ENCODE measurements at places on chromosomes 6 and 20. TPM values are rescaled to one million over a fixed set of nuclear protein-coding genes. Genes with fewer than 3 reads are reported as not detected.

GRCh38 chr20:25056690-25057233, 1.2 kb downstream of the ACSS1 start:
- H3K27me3 ChIP-seq, result no peaks in the 10 kb centered on the region
- peaks cover 51% of the 10 kb centered on the region for H3K4me1 ChIP-seq
- peak overlapping the region; percentile 71 for H3K4me3 ChIP-seq

DNA sequence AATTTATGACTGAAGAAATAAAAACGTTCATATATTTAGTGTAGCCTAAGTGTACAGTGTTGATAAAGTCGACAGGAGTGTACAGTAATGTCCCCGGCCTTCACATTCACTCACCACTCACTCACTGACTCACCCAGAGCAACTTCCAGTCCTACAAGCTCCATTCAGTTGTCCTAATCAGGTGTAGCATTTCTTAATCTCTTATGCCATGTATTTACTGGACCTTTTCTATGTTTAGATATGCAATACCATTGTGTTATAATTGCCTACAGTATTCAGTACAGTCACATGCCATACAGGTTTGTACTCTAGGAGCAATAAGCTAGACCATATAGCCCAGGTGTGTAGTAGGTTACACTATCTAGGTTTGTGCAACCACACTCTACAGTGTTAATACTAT, 610.2 kb upstream of the NOX3 start:
- H3K4me1 ChIP-seq, result no peaks in the 10 kb centered on the region
- no peaks in the 10 kb centered on the region for H3K36me3 ChIP-seq
- no peaks in the 10 kb centered on the region for H3K27me3 ChIP-seq
- H3K4me3 ChIP-seq, result no peak overlapping the region

- no peak overlapping the region for H3K4me3 ChIP-seq
- DNase-seq, result no peak
- no peaks in the 10 kb centered on the region for H3K4me1 ChIP-seq
These were observed 583.8 kb downstream of the CDH26 start for GRCh38 chr20:60541991-60542390.

DNA sequence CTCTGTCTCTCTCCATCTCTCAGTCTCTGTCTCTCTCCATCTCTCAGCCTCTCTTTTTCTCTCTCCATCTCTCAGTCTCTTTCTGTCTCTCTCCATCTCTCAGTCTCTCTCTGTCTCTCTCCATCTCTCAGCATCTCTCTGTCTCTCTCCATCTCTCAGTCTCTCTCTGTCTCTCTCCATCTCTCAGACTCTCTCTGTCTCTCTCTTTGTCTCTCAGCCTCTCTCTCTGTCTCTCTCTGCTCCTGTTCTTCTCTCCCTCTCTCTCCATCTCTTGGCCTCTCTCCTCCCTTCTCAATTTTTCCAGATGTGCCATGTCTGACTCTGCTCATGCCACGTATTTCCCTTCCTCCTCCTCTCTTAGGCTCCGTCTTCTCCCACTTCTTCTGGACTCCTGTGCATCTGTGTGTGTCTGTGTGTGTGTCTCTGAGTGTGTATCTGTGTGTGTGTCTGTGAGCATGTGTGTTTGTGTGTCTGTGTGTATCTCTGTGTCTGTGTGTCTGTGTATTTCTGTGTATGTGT, 72.7 kb downstream of the SRC start:
- peaks cover 6% of the 10 kb centered on the region for H3K27me3 ChIP-seq
- H3K27ac ChIP-seq, result no peak overlapping the region
- H3K4me1 ChIP-seq, result peaks cover 2% of the 10 kb centered on the region
- no peak for DNase-seq
- H3K36me3 ChIP-seq, result no peaks in the 10 kb centered on the region

DNA sequence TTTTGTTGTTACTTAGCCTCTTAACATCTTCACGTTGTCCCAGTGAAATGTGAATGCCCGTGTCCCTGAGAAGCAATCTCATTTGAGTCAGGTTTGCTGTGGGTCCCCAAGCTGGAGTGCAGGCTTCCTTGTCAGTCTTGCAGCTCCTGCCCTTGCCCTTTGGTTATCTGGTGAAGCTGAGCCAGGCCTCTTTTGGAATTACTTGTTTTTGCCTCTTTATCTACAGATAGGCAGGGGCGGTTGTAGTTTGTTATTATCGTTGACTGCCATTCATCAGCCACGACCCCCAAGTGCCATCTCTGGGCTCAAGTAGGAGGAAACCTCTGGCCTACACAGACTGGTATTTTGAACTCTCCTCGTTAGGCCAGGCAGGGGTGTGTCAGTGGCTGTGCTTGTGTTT, 2.2 kb downstream of the TMEM14C start:
- no peaks in the 10 kb centered on the region for H3K27me3 ChIP-seq
- peaks cover 23% of the 10 kb centered on the region for H3K36me3 ChIP-seq
- H3K4me3 ChIP-seq, result no peak overlapping the region
- no peak overlapping the region for H3K27ac ChIP-seq

- no peaks in the 10 kb centered on the region for H3K36me3 ChIP-seq
- H3K27ac ChIP-seq, result no peak overlapping the region
- H3K4me3 ChIP-seq, result no peak overlapping the region
- H3K4me1 ChIP-seq, result no peaks in the 10 kb centered on the region
- DNase-seq, result no peak
These were observed 226.9 kb downstream of the TTLL2 start for GRCh38 chr6:167551628-167552257.

- H3K4me3 ChIP-seq, result no peak overlapping the region
- no peaks in the 10 kb centered on the region for H3K36me3 ChIP-seq
- no peak for DNase-seq
- no peaks in the 10 kb centered on the region for H3K27me3 ChIP-seq
These were observed 268.9 kb downstream of the CDH4 start for GRCh38 chr20:61520893-61521460.

DNA sequence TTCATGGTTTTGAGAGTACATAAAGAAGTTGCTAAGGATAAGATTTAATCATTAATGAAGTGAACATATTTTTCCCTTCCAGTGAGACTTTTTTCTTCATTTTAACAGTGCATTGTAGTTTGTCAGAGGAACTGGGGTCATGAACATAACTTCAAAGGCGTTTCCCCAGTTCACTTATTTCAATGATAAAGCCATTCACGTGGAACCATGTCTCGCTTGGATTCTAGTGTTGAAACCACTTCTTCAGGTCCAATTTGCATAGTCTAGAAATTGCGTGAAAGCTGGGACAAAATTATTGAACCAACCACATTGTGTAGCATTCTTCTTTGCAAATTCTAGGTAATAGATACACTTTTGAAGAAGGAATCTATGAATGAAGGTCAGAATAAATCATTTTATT, 197.0 kb downstream of the CLIC5 start:
- H3K4me3 ChIP-seq, result no peak overlapping the region
- no peak overlapping the region for H3K27ac ChIP-seq
- H3K27me3 ChIP-seq, result no peaks in the 10 kb centered on the region
- H3K36me3 ChIP-seq, result no peaks in the 10 kb centered on the region

- peaks cover 13% of the 10 kb centered on the region for H3K27me3 ChIP-seq
- DNase-seq, result no peak
- no peak overlapping the region for H3K27ac ChIP-seq
- H3K4me1 ChIP-seq, result no peaks in the 10 kb centered on the region
- H3K36me3 ChIP-seq, result peaks cover 2% of the 10 kb centered on the region
These were observed 94.5 kb upstream of the LRFN2 start for GRCh38 chr6:40681622-40682021.

DNA sequence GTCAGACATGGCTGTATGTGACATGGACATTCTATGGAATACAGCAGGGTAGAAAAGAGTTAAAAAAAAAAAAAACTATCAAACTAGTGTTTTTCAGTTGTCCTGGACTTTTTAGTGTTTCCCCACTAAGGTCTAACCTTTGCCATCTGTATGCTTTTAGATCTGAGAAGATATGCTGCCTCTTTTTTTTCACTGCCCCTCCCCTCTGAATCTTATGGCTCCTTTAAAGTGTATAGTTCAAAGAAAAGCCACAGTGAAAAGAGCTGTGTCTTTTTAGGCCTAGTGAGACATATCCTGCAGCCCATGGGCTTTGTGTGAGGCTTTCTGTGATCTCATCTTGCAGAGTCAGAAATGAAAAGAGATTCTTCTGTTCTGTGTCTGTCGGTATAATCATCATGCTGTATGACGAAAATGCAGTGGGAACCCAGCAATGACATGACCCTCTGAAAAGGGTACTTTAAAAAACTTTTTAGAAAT, 29.3 kb downstream of the ADGRG6 start:
- H3K4me1 ChIP-seq, result peaks cover 15% of the 10 kb centered on the region
- no peak overlapping the region for H3K27ac ChIP-seq
- no peaks in the 10 kb centered on the region for H3K36me3 ChIP-seq
- no peak overlapping the region for H3K4me3 ChIP-seq
- no peaks in the 10 kb centered on the region for H3K27me3 ChIP-seq

- peaks cover 6% of the 10 kb centered on the region for H3K27me3 ChIP-seq
- no peaks in the 10 kb centered on the region for H3K36me3 ChIP-seq
- no peak for DNase-seq
These were observed 38.3 kb downstream of the ADGRG6 start for GRCh38 chr6:142339968-142340658.

DNA sequence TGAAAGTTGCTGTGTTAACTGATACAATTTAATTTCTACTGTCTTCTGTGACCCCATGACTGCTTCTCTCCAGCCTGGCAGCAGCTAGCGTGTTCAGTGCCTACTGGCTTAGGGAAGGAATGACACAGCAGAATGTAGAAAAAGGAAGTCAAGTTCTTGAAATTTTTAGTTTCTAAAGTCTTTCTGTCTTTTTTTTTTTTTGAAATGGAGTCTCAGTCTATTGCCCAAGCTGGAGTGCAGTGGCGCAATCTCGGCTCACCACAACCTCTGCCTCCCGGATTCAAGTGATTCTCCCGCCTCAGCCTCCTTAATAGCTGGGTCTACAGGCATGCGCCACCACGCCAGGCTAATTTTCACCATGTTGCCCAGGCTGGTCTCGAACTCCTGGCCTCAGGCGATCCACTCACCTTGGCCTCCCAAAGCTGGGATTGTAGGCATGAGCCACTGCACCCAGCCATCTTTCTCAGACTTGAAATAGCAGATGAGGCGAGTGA, 39.3 kb downstream of the PCNA start:
- H3K27me3 ChIP-seq, result no peaks in the 10 kb centered on the region
- peak overlapping the region; percentile 1 for H3K27ac ChIP-seq
- no peaks in the 10 kb centered on the region for H3K36me3 ChIP-seq
- H3K4me1 ChIP-seq, result peaks cover 38% of the 10 kb centered on the region
- no peak overlapping the region for H3K4me3 ChIP-seq

DNA sequence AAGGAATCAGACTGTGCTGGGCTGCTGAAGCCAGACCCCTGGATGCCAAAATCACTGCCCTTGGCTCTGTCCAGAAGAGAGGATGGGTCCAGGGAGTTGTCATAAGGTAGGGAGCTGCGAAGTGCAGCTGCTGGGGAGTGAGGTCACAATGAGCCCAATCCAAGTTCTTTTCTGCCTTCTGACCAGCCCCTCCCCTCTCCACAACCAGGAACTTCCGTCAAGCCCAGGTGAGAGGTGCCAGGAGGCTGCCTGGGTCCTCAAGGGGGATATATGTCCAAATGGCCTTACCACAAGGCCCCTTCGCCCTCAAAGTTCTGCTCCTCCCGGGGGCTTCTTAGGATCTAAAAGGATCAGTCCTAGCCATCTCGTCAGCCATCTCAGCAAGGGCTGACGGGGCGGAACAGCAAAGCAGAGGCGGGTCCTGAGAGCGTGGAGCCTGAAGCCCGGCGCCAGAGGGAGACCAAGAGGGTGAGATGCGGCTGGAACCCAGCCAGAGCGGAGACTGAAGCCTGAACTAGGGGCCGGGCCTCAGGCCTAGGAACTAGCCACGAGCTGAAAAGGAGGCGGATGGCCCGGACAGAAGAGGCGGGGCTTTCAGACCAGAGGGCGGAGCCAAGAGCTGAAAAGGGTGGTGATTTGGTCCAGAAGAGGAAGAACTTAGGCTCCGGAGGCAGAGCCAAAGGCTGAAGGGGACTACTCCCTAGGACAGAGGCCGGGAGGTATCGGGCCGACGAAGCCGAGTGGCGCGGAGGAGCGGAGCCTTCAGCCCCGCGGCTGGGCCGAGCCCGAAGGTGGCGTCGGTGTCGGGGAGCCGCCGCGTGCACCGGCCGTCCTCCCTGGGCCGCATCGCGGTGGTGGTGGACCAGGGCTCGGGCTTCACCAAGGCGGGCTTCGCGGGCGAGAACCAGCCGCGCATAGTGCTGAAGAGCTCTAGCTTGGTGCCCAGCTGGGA, at the start of gene ACTL10:
ACTL10 (plus strand) TSS at position 651 of the 952 bp plus-strand sequence. CDS start 555 bp downstream, outside the sequence.
- peak within 1 kb of the TSS; percentile 94 for H3K27ac ChIP-seq
- peak; percentile 87 for DNase-seq
- H3K36me3 ChIP-seq, result no peaks in the 10 kb centered on the region
- peaks cover 31% of the 10 kb centered on the region for H3K4me1 ChIP-seq

GRCh38 chr6:144500892-144501291, 215.8 kb downstream of the UTRN start:
- no peak overlapping the region for H3K27ac ChIP-seq
- H3K27me3 ChIP-seq, result no peaks in the 10 kb centered on the region
- peaks cover 56% of the 10 kb centered on the region for H3K36me3 ChIP-seq
- no peak for DNase-seq
- peaks cover 13% of the 10 kb centered on the region for H3K4me1 ChIP-seq

DNA sequence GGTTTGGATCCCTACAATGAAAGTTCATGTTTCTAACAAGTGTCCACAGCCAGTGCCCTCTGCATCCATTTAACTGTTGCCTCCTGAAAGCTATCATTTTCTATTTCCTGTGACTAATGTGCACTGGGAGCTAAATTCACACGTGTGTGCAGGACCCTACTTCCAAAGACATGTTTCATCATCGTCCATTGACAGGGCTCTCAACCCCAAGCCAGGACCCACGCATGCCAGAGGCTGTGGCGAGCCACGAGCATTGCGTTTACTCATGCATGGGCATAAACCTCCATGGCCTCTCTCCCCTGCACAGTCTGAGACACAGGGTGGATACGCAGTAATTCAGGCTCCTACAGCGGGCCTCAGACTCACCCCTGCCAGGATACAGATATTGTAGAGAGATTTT, 153.2 kb downstream of the MAFB start:
- H3K27ac ChIP-seq, result no peak overlapping the region
- peaks cover 2% of the 10 kb centered on the region for H3K27me3 ChIP-seq
- H3K36me3 ChIP-seq, result no peaks in the 10 kb centered on the region
- H3K4me3 ChIP-seq, result no peak overlapping the region
- H3K4me1 ChIP-seq, result no peaks in the 10 kb centered on the region
- no peak for DNase-seq

Gene HMGCLL1
- not detected for total RNA-seq

Gene CENPW
- 85.8 TPM for total RNA-seq

Gene PACRG
- total RNA-seq, result not detected

Gene DEFB132
- total RNA-seq, result not detected

Gene MCHR2
- not detected for total RNA-seq

Gene TMEM217
- total RNA-seq, result 0.95 TPM

Gene SLA2
- 44.1 TPM for total RNA-seq

Gene GSTA2
- not detected for total RNA-seq

Gene GPSM3
- 71.8 TPM for total RNA-seq

Gene GPR6
- not detected for total RNA-seq

Gene REM1
- total RNA-seq, result not detected

Gene TRAPPC3L
- not detected for total RNA-seq

Gene OXT
- not detected for total RNA-seq

Gene SYCP2L
- not detected for total RNA-seq

Gene CCN2
- total RNA-seq, result not detected
